Activated naive CD4-positive, alpha-beta T cell treated with anti-CD3 and anti-CD28 coated beads, Interleukin-2, amount 50 U/mL, for 16 hours (primary cell): ENCODE measurements at places on chromosomes 2 and 18.

- no peak for DNase-seq
Measured at GRCh38 chr2:50591642-50592041, 440.3 kb downstream of the NRXN1 start.

DNA sequence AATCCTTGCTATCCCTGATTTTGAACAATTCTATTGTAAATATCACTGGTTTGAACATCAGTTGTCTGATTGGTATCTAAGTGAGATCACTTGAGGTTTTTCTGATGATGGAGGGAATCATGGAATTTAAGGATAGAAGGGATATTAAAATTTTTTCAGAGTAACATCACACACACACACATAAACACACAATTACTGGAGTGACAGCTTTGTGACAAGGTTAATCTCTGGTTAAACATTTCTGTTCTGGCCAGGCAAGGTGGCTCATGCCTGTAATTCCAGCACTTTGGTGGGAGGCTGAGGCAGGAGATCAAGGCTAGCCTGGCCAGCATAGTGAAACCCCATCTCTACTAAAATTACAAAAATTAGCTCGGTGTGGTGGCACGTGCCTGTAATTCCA lies 85.3 kb downstream of the SOCS6 start:
- DNase-seq, result no peak

GRCh38 chr18:26089293-26090129 lies 902 bp downstream of the SS18 start:
- no peak for DNase-seq

GRCh38 chr2:158394453-158394852 lies 62.1 kb downstream of the CCDC148 start:
- DNase-seq, result no peak

DNA sequence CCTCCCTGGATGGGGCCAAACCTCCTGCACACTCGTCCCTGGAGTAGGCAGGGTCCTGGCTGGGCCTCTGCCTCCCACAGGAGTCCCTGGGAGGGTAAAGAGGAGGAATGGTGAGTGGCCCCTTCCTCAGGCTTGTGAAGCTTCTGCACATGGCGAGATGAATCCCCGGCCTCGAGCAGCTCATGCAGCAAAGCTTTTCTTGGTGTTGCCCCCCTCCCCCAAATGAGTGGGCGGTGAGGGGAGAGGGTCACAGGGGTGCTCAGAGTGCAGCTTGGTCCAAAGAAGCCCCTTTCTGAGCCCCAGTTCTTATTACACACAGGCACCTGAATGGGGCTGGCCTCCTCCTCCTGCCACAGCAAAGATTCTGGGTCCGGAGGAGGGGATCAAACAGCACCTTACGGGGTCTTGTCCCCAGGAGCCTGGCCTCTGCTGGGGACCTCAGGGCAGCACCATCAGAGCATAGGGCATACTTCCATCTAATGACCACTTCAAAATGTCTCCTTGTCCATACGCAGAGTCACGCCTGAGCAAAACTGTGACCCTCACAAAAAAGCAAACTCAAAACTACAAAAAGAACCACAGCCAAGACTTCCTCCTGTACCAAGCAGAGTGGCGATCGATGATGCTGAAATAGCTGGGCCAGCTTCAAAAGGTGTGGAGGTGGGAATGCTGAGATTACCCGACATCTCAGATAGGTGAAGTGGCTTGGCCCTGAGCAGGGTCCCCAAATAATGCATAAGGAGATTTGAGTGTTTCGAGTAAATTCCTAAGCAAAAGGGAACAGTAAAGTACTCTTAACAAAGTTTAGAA lies 148.4 kb upstream of the TWIST2 start:
- DNase-seq, result no peak

DNA sequence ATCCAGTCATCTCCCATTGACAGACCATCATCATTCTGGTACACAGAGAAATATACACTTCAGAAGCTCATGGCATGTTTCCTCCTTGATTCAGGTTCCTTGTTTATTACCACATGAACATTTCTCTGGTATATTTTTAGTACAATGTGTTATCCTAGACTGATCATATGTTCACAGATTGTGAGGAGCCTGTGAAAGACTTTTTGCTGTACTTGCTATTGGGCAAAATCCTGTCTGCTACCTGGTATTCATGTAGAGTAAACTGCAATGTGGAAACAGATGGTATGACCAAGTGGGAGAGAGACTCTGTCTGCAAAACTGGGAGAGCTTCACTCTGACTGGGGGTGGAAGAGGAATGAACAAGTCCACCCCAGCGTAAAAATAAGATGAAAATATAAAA lies 657.2 kb downstream of the IRS1 start:
- no peak for DNase-seq

DNA sequence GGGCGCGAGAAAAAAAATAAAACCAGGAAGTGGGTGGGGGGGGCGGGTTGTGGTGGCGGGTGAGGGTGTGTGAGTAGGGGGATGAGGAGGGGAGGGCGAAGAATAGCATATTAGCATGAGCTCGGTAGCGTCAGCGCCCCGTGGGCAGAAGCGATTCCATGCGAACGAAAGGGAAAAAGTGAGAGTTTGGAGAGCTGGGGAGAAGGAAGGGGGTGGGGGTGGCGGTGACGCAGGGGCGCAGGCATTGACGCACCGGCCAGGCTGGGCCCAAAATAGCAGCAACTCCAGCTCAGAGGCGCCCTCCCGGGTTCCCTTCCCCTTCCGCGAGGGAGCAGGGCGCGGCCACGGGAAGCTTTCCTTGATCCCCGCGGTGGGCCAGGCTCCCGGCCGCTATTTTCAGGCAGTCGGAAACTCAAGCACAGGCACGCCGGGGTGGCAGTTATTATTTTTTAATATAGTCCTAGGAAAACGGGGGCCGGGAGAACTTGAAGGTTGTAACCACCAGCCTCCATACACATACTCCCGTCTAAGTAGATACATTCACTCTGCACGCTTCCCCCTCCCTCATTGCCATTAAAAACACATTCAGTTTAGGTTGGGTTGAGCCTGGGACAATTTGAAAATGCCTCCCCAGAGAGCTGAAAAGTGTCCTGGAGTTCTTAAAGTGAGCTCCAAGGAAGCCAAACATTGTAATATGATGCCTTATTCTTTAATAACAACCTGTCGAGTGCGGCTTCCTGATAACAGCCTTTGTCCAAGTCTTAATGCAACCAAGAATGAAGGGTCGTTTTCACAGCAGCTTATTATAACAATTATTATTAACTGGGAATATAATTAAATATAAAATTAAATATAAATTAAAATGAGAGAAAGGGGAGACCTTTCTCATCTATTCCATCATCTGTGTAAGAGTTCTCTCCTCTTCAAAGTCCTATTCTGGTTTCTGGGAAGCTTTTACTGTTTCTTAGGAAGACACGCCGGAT lies 2.3 kb upstream of the NR4A2 start:
- peak; percentile 85 for DNase-seq

- DNase-seq, result no peak
Measured at GRCh38 chr2:196407675-196408264, 231.7 kb upstream of the CCDC150 start.

DNA sequence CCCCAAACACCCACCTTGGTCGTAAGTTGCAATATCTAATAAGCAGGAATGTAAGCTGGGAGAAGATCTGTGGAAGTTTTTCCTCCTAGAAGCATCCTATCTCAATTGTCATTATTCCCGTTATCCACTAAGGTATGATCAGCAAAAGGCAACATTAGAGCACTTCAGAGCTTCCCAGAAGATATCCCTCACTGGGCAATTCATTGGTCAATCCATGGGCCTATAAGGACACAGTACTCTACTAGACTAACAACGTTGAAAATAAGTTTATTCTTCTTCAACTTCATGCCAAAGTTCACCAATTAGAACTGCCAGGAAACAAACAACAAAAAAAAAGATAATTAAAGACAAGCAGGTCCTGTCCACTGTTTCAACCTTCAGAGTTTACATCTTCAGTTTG lies 433.0 kb upstream of the POU3F3 start:
- DNase-seq, result no peak

GRCh38 chr2:42998721-42999120 lies 206.3 kb upstream of the HAAO start:
- DNase-seq, result no peak
